Neural cell (in vitro differentiated cells): ENCODE measurements at places on chromosomes 13 and 19. TPM values are rescaled to one million over a fixed set of nuclear protein-coding genes. Genes with fewer than 3 reads are reported as not detected.

The RNF225 gene
- not detected in 2 replicates for polyA plus RNA-seq

The FLT1 gene
- not detected in 2 replicates for polyA plus RNA-seq

The FGF21 gene
- not detected in 2 replicates for polyA plus RNA-seq

The VSTM2B gene
- polyA plus RNA-seq = 24.4 and 32.1 TPM in 2 replicates

The TPP2 gene
- 42.7 and 45.4 TPM in 2 replicates for polyA plus RNA-seq

The ZNF606 gene
- polyA plus RNA-seq = 39.1 and 43.2 TPM in 2 replicates

The SHC2 gene
- 75.8 and 81.2 TPM in 2 replicates for polyA plus RNA-seq

The CAMSAP3 gene
- polyA plus RNA-seq = 17.0 and 22.5 TPM in 2 replicates

The PODNL1 gene
- polyA plus RNA-seq = not detected in 2 replicates

The KEAP1 gene
- polyA plus RNA-seq = 39.0 and 47.9 TPM in 2 replicates

The SMIM44 gene
- polyA plus RNA-seq = not detected in 2 replicates

The NLRP7 gene
- polyA plus RNA-seq = not detected in 2 replicates

The PCDH17 gene
- 6.4 and 6.5 TPM in 2 replicates for polyA plus RNA-seq

The UNC13A gene
- 7.8 and 7.9 TPM in 2 replicates for polyA plus RNA-seq

The GEMIN7 gene
- polyA plus RNA-seq = 14.4 and 26.5 TPM in 2 replicates

The AP1M2 gene
- 0.38 and 3.7 TPM in 2 replicates for polyA plus RNA-seq

The KLK14 gene
- not detected in 2 replicates for polyA plus RNA-seq

The IL17D gene
- 14.5 and 17.5 TPM in 2 replicates for polyA plus RNA-seq

The KLK1 gene
- not detected in 2 replicates for polyA plus RNA-seq

The RFX1 gene
- polyA plus RNA-seq = 2.2 and 3.0 TPM in 2 replicates
